ENCODE measurements at places on chromosomes 6 and 20. TPM values are rescaled to one million over a fixed set of nuclear protein-coding genes. Genes with fewer than 3 reads are reported as not detected.

GRCh38 chr6:137734875-137735182 is 132.2 kb upstream of the TNFAIP3 start:
- no peak for DNase-seq

- no peak for DNase-seq
These were observed 5.5 kb downstream of the CST7 start for GRCh38 chr20:24954566-24954965.

DNA sequence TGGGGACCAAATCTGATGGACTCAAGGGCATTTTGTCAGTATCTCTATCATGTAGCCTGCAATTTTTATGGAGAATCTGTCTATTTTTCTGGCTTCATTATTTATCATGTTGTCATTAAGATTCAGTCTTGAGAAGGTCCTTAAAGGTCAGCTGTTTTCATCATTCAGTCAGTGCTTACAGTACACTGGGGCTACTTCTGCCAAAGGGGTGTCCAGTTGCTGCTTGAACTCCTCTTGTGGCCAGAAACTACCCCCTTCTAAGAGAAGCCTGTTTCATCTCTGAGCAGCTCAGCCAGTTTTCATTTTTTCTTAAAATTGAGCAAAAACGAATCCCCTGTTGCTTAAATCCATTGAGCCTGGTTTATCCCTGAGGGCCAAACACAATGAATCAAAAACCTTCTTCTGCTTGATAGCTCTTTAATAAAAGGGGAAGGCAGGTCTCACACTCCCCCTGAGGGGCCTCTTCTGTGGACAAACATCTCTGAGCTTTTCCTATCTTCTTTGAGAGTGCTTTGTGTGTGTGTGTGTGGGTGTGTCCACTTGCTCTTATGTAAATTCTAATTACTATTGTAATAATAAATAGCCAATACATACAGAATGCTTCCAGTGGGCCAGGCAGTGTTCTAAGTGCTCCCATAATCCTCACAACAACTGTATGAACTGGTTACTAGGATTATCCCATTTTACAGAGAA is 172.2 kb downstream of the PLCB1 start:
- no peak for DNase-seq

DNA sequence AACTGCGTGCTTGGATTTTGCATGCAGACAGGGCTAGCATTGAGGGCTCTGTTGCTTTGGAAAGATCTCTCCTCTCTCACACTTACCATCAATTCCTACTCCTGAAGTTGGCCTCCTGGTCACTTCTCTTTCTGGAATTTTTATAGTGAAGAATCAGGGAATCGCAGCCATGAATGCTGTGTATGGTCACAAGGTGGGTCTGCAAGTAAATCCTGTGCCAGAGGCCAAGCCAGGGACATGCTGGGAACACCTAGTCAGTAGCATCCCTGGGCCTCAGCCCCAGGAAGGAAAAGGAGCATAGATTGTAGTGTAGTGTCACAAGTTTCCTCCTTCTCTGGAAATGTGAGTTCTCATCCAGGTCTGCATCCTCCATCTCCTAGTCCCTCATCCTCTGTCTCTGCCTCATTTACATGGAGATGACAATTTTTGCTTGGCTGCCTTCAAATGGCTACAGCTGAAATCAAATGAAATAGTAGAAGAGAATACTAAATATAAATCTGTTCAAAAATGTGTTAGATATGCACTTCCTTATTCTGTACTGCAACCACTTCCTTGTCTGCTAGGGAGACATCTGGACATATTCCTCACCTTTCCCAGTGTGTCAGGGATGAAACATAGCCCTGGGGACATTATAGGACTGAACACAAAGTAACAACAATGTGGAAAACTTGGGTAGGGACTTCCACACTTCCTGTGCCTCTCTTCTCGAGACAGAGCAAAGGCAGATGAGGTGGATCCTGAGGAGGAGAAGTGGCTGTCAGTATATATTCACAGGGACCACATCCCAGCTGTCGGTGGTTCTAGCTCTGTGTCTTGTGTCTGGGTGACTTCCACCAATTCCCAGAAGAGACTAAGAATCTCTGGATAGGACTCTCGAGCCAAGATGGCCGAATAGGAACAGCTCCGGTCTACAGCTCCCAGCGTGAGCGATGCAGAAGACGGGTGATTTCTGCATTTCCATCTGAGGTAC is 17.0 kb downstream of the CST9 start:
- DNase-seq: no peak

DNA sequence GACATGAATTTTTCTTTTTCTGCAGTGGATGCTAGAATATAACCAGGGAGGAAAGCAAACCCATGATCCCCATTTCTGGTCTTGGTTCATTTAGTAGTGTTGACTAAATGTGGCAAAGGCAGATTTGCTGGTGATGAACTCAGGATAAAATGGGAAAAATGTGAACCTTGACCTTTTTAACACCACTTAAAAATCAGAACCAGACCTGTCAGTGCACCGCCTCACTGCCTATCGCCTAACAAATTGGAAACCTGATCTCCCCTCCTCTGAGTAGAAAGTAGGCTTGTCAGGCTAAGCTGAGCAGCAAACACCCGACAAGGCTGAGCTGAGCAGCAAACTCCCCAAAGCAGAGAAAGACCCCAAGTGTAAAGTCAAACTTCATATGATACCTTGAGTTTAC is 254.8 kb downstream of the FOXC1 start:
- peak; percentile 23 for DNase-seq

- DNase-seq: no peak
These were observed 84.2 kb downstream of the EZR start for GRCh38 chr6:158735009-158735408.

GRCh38 chr20:14633507-14633906 is 296.1 kb upstream of the FLRT3 start:
- DNase-seq: no peak

DNA sequence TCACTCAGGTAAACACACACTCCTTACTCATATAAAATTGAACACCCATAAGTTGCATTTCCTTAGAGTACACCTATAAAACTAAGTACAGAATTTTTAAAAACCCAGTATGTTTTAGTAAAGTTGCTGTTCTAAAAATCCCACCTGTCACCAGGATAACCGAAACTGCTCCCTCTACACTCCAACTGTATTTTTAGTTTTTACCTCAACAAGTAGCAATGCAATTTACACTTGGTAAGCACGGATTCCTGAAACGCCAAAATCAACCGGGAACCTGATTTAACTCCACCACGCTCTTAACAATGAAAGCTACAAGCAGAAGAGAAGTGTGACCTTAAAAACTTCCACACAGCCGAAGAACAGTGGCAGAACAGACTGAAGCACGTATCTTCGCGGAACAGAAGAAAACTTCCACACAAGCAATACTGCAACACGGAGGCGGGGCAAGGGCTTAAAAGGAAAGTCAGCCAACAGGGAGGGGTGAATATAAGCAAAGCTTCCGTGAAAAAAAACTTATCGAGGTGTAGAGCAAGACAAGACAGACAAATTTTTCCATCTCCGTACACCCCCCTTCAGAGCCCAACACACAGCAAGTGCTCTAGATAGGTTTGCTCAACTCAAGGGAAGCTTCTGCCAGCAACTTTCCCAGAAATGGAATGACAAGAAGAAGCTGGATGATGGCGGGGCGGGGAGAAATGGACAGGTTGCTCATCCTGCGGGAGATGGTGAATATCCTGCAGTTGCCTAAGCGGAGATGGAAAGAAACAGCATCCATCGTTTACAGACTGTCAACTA is 1.4 kb downstream of the STAU1 start:
- peak; percentile 30 for DNase-seq

DNA sequence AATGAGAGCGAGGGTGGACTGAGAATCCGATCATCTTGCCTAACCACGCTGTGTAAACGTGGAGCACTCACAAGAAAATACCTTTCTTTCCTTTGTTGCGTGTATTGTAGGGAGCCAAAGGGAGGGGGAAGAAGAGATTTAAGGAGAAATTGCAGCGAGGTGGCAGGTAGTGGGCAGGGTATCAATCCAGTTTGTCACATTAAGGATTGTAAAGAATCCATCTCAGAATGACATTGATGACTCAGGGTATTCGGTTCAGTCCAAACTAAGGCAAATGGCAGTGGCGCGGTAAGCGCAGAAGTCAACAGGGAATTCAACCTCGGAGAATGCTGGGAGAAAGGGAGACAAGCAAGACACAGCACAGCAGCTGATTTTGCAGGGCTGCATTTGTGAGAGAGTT is 146.2 kb downstream of the ID4 start:
- DNase-seq: no peak

DNA sequence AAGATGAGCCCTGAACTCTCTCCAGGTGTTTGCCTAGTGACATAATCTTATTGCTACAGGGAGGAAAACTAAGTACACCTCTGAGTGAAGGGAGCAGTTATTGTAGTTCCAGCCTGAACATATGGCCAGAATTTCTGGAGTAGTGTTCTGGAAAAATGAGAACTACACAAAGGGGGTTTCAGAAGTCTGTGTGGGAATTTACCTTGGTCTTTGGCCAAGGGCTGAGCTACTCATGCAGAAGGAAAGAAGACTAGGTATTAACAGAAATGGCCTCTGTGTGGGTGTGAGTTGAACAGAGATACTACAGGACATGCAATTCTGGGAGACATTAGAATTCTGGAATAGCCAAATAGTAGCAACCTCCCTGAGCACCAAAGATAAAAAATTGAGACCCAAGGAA is 1009.7 kb upstream of the GJE1 start:
- DNase-seq: no peak

DNA sequence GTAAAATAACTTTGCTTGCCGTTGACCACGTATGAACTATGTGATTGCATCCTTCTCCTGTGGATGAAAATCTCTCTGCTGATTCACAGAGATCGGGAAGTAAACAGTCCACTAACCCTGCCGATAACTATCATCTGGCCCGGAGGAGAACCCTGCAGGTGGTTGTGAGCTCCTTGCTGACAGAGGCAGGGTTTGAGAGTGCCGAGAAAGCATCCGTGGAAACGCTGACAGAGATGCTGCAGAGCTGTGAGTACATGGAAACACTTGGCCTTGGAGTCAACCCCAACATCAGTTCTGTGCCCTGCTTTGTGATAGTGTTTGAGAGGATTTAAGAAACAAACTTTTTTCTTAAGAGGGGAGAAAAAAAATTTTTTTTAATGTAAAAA is 937 bp downstream of the TAF8 start:
- DNase-seq: no peak

DNA sequence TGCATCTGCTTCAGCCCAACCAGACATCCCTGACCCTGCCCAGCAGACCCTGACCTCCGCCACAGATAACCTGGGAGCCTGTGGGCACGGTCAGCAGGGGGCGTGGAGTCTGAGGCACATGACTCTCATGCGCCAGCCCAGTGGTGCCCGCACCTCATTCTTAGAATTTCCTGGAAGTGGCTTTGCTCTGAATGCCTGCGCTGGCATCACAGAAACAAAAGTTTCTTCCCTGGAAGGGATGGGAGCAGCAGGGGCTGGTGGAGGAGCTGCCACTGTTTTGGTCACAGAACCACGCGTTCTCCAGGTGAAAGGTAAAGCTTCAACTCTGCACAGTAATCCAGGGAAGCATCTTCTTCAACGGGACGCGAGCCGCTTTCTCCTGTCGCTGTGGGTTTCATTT is 67.9 kb upstream of the DUSP22 start:
- DNase-seq: no peak

GRCh38 chr6:142857796-142858555 is 87.0 kb downstream of the HIVEP2 start:
- DNase-seq: no peak

- no peak for DNase-seq
These were observed 17.5 kb upstream of the IRF4 start for GRCh38 chr6:373773-374724.

DNA sequence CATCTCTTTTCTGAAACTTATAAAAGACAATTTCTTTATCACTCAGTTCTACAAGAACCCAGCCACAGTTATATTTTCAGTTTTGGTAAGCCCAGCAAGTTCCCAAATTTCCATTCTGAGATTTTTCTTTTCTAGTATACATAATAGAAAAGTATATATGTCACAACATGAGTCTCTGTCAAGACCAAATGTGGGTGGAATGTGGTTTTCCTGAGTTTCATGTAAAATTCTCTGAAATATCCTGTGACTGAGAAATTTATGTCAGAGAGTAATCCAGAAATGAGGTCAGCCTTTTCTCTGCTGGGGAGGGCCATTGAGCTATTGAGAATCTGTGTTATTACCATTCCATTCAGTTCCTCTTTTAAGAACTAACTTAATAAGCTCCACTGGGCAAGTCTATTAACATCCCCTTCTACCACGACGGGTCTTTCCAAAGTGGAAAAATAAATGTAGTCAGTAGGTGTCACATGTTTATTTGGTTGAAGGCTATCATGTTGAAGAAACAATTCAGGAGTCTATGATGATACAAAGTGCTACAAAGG is 100.7 kb upstream of the HMGN3 start:
- DNase-seq: no peak

DNA sequence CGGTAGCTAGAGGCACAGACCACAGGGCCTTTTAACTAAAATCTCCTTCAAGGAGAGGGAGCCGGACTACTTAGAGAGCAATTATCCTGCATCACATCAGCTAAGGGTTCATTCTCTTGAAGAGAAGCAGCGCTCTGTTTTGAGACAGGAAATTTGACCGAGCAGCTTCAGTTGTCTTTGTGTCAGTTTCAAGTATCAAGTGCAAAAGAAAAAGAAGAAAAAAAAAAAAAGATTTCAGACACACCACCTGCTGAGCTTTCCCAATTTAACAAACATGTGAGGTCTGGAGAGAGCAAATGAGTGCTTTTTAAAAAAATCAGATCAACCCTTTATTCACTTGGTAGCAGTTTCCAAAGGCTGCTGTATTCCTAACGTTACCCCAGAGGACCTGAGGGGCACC is 273.5 kb upstream of the POU3F2 start:
- no peak for DNase-seq

GRCh38 chr6:2109796-2110195 is 135.6 kb downstream of the GMDS start:
- DNase-seq: no peak

Gene DYNLT1
- total RNA-seq: 29.3 TPM

Gene GLP1R
- not detected for total RNA-seq

Gene HLA-DPA1
- 13.8 TPM for total RNA-seq

Gene FAM184A
- total RNA-seq: 4.8 TPM

Gene DCDC2
- 0.51 TPM for total RNA-seq

Gene SUMO4
- total RNA-seq: not detected

Gene OR12D3
- not detected for total RNA-seq

Gene APOM
- total RNA-seq: 0.18 TPM

Gene SRF
- 27.4 TPM for total RNA-seq

Gene PTCRA
- total RNA-seq: not detected

Gene SSTR4
- not detected for total RNA-seq

Gene TAAR9
- not detected for total RNA-seq

Gene PSORS1C2
- total RNA-seq: not detected

Gene FRK
- 0.57 TPM for total RNA-seq

Gene CCN6
- not detected for total RNA-seq

Gene HLA-DPB1
- 34.6 TPM for total RNA-seq
